NCI-H1930 (cell line): ENCODE measurements at places on chromosomes 7 and 10.
A peak's percentile ranks its signal among the peaks of the same experiment; 100 is the strongest.

DNA sequence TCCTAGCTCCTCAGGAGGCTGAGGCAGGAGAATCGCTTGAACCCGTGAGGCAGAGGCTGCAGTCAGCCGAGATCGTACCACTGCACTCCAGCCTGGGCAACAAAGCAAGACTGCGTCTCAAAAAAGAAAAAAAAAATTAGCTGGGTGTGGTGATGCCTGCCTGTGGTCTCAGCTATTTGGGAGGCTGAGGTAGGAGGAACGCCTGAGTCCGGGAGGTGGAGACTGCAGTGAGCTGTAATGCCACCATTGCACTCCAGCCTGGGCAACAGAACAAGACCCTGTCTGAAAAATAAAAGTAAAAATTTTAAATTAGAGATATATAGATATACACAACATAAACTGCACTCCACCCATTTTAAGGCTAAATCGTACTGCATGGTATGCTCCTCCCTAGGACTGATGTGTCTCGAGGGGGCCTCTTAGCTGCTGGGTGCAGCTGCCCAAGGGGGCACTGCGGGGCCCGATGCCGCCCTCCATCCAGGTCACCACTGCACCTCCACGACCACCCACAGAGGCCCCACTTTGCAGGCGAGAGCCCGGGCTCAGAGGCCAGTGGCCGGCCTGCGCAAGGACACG, 40.9 kb upstream of the FOXK1 start:
- DNase-seq = no peak

GRCh38 chr10:62050893-62051433, 149.5 kb downstream of the ARID5B start:
- no peak for DNase-seq

- DNase-seq = no peak
These were observed 7.6 kb upstream of the VPS37D start for GRCh38 chr7:73659983-73660382.

DNA sequence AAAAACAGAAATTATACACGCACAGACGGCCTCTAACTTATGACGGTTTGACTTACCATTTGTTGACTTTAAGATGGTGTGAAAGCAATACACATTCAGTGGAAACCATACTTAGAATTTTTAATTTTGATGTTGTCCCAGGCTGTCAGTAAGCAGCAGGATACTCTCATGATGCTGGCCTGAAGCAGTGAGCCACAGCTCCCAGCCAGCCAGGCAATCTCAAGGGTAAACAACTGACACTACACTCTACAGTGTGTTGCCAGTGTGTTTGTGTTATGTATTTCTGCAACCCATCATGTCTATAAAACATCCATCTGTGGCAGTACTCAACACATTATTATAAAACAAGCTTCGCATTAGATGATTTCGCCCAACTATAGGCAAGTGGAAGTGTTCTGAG, 747.5 kb downstream of the NRG3 start:
- DNase-seq = no peak

- DNase-seq = no peak
These were observed 34.8 kb downstream of the NACAD start for GRCh38 chr7:45053941-45054340.

GRCh38 chr7:72176875-72177274, 235.3 kb downstream of the CALN1 start:
- DNase-seq = no peak

DNA sequence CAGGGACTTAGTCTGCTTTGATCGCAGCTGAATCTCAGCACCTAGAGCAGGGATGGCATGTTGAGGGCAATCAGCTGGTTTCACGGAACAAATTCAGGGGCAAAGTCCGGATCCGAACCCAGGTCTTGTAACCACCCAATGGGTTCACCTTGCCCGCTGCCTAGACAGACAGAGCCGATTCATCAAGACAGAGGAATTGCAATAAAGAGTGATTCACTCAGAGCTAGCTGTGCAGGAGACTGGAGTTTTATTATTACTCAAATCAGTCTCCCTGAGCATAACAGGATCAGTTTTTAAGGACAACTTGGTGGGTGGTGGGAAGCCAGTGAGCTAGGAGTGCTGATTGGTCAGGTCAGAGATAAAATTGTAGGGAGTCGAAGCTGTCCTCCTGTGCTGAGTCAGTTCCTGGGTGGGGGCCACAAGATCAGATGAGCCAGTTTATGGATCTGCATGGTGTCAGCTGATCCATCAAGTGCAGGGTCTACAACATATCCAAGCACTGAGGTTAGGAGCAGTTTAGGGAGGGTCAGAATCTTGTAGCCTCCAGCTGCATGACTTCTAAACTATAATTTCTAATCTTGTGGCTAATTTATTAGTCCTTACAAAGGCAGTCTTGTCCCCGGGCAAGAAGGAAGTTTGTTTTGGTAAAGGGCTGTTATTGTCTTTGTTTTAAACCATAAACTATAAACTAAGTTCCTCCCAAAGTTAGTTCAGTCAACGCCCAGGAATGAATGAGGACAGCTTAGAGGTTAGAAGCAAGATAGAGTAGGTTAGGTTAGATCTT, 43.5 kb upstream of the CHST3 start:
- no peak for DNase-seq

GRCh38 chr10:99660662-99661376, 1.5 kb downstream of the ENTPD7 start:
- DNase-seq = no peak

DNA sequence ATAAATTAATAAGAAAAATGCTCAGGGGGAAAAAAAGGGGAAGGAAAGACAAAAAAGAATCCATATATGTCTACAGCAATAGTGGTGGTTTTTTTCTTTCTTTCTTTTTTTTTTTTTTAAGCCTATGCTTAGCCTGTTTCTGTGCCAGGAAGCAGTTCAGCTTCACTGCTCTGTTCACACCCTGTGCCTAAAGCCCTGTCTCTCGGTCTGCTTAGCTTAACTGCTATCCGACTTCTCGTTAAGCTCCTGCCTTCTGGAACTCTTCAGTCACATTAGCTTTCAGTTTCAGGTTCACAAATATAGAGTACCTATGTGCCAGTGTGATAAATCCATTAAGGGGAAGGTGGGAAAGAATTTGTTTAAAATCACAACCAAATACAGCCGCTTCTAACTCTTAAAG, 26.5 kb upstream of the NRG3 start:
- no peak for DNase-seq

DNA sequence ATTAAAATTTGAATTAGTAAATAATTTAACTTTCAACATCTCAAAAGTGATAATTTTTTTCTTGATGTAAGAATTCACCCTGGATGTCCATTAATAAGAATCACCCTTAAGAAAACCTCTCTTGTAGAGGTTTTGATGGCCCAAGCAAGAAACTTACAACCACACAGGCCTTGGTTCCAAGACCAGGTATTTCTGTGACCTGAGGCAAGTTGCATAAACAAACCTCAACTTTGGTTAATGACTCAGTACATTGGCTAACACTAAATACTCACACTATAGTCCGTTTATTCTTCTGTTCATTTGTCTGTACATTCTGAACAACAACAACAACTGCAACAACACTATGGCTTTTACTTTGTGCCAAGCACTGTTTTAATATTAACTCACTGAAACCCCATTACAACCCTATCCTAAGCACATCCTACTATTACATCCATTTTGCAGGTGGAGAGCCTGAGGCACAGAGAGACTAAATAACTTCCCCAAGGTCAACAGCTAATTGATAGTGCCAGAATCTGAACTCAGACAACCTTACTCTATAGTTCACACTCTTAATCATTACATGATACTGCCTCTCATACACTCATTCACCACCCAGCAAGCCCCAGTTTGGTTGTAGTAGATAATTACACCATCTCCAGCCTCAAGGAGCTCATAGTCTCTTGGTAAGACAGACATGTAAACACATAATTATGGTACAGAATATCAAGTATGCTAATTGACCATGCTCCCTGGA, 6.6 kb downstream of the ANK3 start:
- DNase-seq = no peak

DNA sequence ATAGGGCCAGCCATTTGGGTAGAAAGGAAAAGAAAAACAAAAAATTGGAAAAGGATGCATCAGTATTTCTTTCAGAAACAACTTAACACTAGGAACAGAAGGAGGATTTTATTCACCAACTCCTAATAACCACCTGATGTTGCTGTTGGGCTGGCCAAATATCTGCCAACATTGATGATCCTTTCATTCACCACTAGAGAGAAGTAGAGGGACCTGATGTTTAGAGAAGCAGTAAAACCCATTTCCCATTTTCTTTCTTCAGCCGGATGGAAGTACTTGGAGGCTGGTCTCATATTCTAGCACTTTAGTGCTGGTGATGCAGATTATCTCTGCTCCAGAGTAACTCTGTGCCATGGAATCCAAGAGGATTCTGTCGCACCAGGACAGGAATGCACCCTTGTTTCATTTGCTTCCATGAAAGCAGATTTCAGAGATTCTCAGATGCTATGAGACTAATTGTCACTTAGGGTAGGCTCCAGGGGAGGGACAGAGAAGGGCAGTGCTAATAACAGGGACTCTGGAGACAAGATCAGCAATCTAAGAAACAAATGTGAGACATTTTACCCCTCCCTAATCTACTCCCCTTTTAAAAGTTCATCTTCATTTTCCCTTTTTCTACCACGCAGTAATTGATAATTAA, 3.1 kb downstream of the KLLN start:
- no peak for DNase-seq

GRCh38 chr7:39949971-39950472, at the start of gene CDK13:
Gene CDK13, plus strand, starts transcription at chr7:39950256. Its CDS starts 386 bp downstream, at chr7:39950642.
- DNase-seq = peak; percentile 64

DNA sequence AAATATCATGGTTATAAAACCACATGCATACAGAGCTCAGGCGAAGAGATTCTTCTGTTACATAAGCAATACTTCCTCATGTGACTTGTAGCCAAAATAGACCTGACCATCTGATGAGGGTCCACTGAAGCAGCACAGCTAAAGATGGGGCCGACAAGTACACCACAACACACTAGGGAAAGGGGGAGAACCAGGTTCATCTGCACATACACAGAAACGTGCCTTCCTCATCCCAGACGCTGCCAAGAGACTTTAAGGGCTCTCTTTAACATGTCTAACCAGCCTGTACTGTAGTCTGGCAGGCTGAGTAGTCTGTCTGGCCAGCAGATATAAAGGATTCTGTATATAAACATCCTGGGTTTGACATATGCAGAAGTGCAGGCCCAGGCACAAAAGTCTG, 30.3 kb downstream of the ERCC6 start:
- no peak for DNase-seq

- DNase-seq = no peak
These were observed 36.8 kb downstream of the WIPF3 start for GRCh38 chr7:29843093-29843492.

- DNase-seq = no peak
These were observed 130.0 kb downstream of the ELAPOR2 start for GRCh38 chr7:86929293-86930109.

DNA sequence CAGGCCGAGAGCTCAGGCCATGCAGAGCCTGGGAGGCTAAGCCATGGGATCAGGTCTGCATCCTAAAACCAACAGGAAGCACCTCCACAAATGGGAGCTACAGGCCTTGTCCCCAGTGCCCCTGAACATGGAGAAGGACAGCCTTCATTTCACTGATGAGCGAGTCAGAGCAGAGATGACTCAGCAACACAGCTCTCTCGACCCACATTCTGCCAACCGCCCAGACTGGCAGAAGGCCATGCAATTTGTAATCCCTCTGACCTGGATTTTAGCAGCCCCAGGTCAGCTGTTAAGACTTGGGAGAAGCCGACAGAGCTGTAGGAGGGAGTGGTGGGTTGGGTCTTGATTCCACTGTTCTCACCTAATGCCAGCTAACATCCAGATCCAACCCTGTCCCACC, 25.5 kb downstream of the VOPP1 start:
- DNase-seq = no peak

DNA sequence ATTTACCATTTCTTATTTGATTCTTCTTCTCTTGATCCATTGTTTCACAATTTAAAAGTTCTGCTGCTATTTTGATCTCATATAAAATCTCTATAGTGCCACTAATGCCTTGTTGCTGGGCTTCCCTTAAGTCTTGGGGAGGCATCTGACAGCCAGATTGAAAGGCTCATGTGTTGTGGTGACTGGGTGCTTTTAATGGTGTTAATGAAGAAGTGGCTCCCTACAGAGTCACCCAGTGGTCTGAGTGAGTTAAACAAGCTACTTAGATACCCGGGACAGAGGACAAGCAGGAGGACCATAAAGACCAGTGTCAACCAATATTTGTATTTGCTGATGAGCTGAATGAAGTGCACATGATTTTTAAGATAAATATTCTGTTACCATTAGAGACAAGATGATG, 176.4 kb upstream of the HABP2 start:
- no peak for DNase-seq

- no peak for DNase-seq
These were observed 584.7 kb downstream of the GALNT17 start for GRCh38 chr7:71716690-71717089.

DNA sequence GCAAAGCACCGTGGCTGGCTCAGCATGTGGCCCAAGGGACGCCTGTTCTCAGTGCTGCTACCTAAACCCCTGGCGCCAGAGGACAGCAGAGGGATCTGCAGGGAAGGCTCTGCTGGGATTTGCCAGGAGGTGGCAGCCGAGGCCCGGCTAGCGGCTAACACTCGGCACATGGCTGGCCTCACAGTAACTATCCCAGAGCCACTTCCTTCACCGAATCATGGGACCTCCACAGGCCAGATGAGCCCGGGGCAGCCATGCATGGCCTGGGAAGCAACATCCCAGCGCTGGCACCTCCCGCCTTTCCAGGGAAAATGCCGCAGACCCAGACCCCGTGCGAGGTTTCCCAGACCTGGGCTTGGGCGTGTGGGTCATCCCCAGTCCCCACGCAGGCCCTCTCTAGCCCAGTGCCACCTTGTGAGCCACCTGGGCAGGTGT, 36.4 kb downstream of the DPYSL4 start:
- DNase-seq = no peak
